Suppressor macrophage (primary cell): ENCODE measurements at places on chromosomes 13 and 19.

DNA sequence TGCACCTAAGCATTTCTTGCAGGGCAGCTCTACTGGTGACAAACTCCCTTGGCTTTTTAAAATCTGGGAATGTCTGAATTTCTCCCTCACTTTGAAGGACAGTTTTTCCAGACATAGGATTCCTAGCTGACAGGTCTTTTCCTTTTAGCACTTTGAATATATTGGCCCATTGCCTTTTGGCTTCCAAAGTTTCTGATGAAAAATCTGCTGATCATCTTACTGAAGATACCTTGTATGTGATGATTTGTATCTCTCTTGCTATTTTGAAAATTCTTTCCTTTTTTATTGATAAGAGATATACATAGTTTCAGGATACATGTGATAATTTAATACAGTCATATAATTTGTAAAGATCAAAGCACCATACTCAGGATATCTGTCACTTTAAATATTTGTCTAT lies 211.1 kb downstream of the ZIC5 start:
- DNase-seq = no peak

DNA sequence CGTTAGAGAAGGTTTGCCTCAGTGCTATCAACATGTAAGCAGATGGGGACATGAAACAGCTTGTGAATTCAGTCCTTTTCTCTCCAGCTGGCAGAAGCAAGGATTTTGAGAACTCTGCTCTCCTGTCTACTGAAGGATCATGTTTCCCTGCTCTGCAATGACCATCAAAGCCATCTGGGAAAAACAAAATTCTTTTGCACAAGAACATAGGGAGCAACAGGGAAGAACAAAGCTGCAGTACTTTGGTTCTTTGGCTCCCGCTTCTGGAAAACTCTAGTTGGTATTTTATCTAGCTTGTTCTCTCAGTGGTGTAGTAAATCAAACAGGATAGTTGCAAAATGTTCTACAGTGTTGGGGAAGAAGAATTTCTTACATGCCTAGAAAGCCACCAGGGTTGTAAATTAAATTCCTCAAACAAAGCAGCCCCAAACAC lies 270.4 kb downstream of the ENOX1 start:
- DNase-seq = no peak

DNA sequence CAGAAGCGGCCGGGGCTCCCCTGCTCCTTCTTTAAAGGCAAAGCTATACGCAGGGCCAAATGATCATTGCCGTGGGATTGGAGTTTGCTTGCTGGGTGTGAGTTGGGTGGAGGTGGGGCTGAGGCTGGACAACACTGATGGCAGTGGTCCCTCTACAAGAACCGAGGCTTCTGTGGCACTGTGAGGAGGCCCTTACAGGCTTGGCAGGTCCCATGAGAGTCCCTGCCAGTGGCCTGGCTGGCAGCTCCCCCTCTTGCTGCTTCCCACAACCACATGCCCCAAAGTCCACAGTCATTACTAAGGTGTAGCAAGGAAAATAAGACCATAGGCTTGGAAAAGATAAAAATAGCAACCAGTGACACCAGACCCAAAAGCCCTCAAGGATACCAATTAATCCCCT lies 98.4 kb downstream of the ANKRD10 start:
- no peak for DNase-seq

GRCh38 chr19:1244693-1245451 lies 3.3 kb downstream of the ATP5F1D start:
- peak; percentile 89 for DNase-seq

- no peak for DNase-seq
Observed at GRCh38 chr19:40525234-40526051, 51.2 kb upstream of the SHKBP1 start.

- DNase-seq = no peak
Observed at GRCh38 chr19:50402544-50403301, 16.0 kb upstream of the SPIB start.

- DNase-seq = no peak
Observed at GRCh38 chr13:37495046-37495445, 103.5 kb downstream of the POSTN start.

- DNase-seq = no peak
Observed at GRCh38 chr19:2255112-2255845, 938 bp downstream of the JSRP1 start.

GRCh38 chr13:113561417-113562084 lies 23.0 kb upstream of the TFDP1 start:
- DNase-seq = no peak

- DNase-seq = peak; percentile 67
Observed at GRCh38 chr19:18586306-18586705, 2.3 kb upstream of the REX1BD start.

DNA sequence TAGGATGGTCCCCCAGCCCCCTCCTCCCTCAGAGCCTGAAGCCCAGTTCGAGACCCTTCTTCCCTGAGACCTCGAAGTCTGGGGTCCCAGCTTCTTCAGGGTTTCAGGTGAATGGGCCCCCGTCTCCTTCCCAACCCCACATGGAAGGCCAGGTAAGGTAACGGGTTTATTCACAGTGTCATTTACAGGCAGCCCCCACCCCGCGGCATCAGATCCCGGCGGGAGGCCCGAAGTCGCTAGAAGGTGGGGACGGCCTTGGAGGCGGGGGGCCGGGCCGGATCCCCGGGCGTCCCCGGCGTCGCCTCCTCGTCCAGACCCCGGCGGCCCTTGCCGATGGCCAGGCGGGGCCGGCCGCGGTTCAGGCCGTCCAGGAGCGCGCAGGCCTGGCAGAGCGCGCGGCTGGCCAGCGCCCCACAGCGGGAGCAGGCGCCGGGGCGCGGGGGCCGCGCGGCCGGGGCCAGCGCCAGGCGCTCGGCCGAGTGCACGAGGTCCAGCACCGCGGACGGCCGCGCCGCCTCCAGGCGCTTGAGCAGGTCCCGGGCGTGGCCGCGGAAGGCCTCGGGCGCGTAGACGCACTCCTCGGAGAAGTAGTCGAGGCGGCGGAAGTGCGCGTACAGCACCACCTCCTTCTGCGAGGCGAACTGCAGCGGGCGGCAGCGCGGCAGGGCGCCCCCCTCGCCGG lies 9.7 kb downstream of the CTU1 start:
- peak; percentile 73 for DNase-seq

GRCh38 chr13:36841391-36841790 lies 22.4 kb downstream of the RFXAP start:
- DNase-seq = no peak

DNA sequence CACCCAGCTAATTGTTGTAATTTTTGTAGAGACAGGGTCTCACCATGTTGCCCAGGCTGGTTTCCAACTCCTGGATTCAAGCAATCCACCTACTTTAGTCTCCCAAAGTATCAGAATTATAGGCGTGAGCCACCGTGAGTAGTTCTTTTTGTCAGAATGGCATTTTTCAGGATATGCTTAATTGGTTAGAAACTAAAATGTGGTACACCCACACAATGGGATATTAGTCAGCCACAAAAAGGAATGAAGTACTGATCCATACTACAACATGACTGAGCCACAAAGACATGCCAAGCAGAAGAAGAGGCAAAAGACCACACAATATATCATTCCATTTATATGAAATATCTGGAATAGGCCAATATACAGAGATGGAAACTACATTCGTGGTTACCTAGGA lies 41.7 kb upstream of the MAP3K10 start:
- DNase-seq = peak; percentile 20
